ENCODE measurements at places on chromosomes 6 and 20.

GRCh38 chr20:3218307-3218988 lies 9.2 kb downstream of the ITPA start:
- peak; percentile 31 for DNase-seq

DNA sequence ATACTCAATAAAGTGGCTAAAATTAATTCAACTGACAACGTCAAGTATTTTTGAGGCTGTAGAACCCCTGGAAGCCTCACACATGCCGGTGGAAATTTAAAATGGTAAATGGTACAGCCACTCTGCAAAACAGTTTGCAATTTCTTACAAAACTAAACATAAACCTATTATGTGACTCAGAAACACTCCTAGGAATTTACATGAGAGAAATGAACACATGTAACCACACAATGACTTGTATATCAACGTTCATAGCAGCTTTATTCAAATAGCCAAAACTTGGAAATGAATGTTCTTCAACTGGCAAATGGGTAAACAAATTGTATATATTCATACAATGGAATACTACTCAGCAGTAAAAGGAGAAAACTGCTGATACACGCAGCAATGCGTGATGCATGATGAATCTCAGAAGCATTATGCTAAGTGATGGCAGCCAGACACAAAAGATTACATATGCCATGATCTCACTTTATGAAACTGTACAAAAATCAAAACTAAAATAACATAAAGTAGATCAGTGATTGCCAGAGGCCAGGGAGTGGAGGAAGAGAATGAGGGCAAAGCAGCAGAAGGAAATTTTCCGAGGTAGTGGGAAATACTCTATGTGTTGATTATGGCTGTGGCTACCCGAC lies 112.5 kb downstream of the FAM50B start:
- DNase-seq, result no peak

DNA sequence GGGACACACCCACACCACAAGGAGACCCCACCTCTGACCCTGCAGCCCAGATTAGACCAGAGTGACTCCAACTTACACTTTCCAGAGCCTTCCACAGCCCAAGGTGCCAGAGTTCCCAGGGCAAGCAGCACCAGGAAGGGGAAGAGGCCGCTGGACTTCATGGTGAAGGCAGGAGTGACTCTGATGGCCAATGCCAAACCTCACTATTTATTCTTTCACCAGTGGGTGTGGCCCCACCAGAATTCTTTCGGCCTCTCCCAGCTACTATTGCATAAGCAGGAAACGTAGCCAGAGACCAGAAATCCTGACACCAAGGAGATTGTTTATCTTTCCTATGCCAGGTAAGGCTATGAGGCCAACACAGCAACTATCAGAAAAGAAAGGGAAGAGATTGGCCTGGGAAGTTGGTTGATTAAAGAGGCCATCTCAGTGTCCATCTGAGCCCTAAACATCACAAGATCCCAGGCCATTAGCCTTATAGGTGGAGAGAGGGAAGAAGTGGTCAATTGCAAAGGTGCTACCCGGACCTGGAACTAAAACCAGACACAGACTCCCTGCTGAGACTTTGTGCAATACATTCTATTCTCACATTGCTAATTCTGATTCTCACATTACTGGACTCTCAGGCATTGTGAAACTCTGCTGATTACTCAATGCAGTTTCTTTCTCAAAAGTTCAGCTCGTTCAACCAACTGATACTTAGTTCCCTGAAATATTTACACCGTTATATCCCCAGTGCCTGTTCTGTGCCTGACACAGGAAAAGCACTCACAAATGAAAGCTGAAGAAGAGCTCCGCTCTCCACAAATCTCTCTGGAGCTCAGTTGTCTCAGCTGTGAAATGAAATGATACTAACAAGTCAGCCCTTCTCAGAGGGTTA lies at the start of gene SLPI:
Gene SLPI (minus strand): TSS at position 182 of the 880 bp plus-strand sequence. CDS start 21 bp downstream, at position 161.
- DNase-seq, result no peak

- DNase-seq, result no peak
Observed at GRCh38 chr6:51842061-51842803, 245.2 kb downstream of the PKHD1 start.

DNA sequence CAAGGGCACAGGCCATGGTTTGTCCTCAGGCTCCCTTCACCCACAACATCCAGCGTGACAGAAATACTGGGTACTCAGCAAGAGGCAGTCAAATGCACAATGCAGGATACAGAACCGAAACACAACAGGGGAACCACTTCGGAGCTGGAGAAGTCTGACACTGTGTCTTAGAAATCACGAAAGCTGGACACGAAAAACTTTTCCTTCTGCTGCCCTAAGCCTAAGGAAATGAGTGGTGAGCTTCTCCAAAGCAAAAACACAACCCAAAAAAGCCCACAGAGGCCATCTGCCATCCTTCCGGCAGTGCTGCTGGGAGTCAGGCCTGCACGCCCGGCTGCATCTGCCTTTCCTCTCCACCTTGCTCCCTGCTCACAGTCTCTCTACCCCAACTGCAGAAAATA lies 106.3 kb downstream of the SLC23A2 start:
- no peak for DNase-seq

All from fibroblast of upper back skin (primary cell).